ENCODE measurements at places on chromosomes 6 and 20. TPM values are rescaled to one million over a fixed set of nuclear protein-coding genes. Genes with fewer than 3 reads are reported as not detected.

- DNase-seq: peak; percentile 75
Measured at GRCh38 chr20:32830437-32830836, 10.7 kb downstream of the MAPRE1 start.

- no peak for DNase-seq
Measured at GRCh38 chr20:42924215-42924614, 265.5 kb downstream of the PTPRT start.

The OPRM1 gene
- not detected for total RNA-seq

DNA sequence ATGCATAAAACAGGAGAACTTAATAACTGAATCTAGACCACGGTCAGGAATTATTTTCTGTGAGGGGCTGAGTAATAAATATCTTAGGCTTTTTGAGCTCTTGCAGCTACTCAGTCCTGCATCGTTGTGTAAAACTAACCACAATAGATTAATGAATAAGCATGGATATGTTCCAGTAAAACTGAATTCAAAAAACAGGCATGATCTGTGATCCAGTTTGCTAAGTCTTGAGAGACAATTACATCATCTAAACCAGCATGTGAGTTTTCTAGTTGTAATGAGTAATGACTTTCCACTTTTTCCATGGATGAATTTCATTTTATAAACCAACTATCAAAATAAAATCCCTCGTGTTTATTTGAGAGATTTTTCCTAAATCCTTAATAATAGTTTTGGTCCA lies 336.8 kb downstream of the RFPL4B start:
- peak; percentile 87 for DNase-seq

DNA sequence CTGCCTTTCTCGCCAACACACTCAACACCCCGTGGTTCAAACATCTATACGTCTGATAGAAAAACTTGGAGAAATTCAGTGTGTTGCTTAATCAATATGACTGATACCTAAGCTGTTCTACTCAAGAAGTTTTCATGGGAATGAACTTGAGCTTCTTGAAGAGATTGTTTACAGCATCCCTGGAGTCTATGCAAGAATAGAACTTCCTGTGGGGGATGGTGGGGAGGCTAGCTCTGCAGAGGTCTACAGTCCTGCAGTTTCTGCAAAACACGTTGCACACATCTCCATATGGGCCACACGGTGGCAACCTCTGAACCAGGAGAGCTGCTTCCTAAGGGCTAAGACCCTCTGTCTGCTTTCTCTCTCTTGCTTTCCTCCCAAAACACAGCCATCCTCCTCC lies 32.7 kb upstream of the FANCE start:
- DNase-seq: no peak

DNA sequence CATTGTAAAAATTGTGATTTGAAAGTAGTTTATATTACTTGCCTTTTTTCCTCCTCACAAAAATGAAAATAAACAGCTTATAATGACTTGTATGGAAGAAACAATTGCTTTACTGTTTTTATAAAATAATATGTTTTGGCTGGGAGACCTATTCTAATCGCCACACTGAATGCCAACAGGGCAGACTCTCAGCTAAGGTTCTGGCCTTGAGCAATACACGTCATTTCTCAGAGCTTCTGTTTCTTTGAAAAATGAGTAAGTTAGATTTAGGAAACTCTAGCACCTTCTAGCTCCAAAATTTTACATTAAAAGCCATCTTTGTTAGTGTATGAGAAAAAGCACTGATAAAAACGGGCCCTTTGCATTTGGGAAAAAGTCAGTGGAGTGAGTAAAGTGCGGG lies 166.6 kb downstream of the ARID1B start:
- no peak for DNase-seq

- DNase-seq: no peak
Measured at GRCh38 chr6:145345094-145345493, 390.2 kb downstream of the EPM2A start.

The RALGAPB gene
- total RNA-seq: 23.3 TPM

DNA sequence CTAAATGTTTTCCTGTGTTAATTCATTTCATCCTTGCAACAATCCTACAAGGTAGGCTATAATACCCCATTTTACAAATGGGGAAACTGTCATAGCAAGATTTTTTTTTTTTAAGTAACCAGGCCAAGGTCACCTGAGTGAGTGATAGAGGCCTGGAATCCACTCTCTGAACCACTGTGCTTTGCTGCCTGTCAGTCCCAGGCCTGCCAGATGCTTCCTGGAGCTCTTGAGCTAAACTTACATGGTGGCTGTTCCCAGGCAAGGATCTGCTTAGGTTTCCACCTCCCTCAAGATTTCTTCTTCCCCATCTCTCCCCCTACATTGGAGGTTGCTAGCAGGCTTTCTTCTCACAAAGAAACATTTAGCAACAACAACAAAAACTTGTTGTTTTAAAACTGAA lies 32.7 kb upstream of the RNF8 start:
- no peak for DNase-seq

GRCh38 chr6:169707772-169708171 lies 5.8 kb downstream of the C6orf120 start:
- no peak for DNase-seq

- peak; percentile 75 for DNase-seq
Measured at GRCh38 chr6:43378631-43379030, 9.2 kb upstream of the ZNF318 start.

DNA sequence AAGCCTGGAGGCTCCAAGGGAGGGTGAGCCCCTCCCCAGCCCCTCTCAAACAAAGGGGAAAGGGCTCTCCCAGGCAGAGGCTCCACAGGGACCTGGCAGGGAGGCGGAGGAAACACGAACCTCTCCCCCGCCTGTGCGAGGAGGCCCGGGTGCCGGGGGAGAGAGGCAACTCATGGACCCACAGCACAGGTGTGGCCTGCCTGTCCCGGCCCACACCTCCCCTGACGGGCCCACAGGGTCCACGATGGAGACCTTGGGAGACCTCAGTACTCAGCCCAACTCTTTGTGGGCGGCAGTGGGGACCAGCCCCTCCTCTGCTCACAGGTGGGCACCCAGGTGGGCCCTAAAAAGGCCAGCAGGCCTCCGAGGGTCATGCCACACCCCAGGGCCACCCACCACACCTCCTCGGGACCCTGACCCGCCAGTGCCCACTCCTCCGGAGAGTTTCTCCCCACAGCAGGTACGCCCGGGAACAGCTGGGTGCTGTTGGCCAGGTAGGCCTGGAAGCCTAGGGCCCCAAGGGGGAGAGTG lies 12.2 kb downstream of the LAMA5 start:
- DNase-seq: no peak

The ZNF165 gene
- 2.4 TPM for total RNA-seq

DNA sequence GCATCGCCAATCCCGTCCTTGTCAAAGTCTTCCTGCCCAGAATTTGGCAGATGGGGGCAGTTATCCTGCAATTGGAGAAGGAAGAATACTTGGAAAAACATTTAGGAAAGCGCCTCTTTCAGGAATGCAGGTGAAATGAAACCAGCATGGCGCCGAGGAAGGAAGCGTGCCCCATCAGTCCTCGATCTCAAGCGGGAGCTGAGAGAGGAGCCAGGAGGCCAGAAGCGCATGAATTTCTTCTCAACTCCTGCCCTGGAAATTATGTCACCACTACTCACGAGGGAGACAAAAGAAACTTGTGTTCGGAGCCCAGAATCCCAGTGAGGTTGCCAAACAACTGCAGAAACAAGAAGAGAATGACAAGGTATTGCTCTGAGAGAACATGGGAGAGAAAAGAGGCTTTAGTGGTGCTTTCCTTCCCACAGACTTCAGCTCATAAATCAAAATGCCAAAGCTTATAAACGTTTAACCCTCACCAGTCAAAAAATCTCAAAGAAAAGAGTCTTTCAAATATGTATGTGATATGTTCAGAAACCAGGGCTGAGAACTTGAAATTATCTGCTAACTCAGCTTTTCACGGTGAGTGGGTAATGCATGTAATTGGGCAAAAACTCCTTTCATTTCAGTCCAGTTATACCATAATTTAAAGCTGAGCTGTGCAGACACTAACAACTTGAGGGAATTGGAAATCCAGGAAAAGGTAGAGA lies 23.9 kb downstream of the THBS2 start:
- DNase-seq: no peak

The RBM38 gene
- 14.8 TPM for total RNA-seq

The DDX43 gene
- 1.4 TPM for total RNA-seq

The ANKS1A gene
- 11.6 TPM for total RNA-seq

GRCh38 chr20:41900201-41900691 lies 282.1 kb upstream of the CHD6 start:
- no peak for DNase-seq

GRCh38 chr6:11279284-11279689 lies 46.8 kb upstream of the NEDD9 start:
- DNase-seq: no peak

DNA sequence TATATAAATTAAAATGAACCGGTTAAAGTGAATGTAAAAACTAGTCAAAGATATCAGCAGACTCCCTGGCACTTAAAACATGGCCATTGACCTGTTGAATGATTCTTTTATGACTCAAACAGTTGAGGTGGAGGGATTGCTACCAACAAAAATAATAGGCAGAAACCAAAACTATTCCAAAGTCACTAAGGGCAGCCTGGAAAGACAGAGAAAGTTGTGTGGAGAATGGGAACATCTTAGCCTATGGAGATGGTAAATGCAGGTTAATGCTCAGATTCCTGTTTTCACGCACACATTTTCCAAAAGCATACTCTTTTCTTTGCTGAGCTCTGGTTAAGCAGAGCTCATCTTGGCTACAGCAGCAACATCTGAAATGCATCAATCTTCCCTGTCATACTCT lies 553.5 kb downstream of the HACE1 start:
- DNase-seq: no peak

The WFDC10B gene
- not detected for total RNA-seq

- no peak for DNase-seq
Measured at GRCh38 chr6:157151989-157152388, 171.3 kb downstream of the TMEM242 start.

The TTBK1 gene
- total RNA-seq: 0.10 TPM

The UBE3D gene
- total RNA-seq: 6.9 TPM

DNA sequence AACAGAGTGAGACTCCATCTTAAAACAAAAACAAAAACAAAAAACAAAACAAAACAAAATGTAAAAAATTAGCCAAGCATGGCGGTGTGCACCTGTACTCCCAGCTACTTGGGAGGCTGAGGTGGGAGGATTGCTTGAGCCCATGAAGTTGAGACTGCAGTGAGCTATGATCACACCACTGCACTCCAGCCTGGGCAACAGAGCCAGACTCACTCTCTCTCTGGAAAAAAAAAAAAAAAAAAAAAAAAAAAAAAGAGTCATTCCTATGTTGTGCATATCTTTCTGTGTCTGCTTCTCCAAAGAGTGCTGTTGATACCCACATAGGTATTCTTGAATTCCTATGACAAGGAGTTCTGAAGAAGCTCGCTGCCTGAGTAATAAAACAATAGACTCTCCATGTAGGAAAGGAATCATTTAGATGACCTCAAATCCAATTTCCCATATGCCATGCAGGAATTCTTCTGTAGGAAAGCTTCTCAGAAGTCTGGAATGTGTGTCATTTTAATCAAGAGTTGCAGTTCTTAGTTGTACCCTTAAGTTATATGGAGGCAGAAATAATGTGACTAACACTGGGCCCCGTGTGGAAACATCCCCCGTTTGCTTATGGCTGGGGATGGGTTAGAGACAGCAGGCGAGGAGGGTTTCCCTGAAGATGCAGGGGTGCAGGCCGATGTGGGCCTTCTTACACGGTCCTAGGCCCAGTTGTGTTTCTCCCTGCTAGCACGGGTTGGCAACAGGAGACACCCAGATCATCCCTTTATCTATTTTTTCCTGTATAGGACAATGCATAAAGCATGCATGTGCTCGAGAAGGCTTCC lies 79.4 kb downstream of the ZDHHC14 start:
- DNase-seq: peak; percentile 54

DNA sequence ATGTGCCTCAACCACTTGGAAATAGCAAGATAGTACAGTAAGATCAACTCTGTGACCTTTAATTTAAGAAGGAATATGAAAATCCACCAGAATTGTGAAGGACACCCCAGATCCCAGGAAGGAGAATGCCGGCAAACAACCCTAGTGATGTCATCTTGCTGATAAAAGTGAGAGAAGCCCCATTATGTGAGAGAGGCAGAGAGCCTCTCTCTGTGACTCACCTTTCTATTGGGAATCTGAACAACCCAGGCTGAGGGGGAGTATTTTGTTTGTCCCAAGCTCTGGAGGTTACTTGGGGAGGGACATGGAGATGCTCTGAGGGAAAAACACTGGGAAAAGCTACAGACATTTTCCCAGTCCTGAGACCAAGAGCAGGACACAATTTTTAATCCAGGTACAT lies 188.3 kb upstream of the FERMT1 start:
- DNase-seq: no peak

GRCh38 chr6:153208706-153209105 lies 77.6 kb upstream of the RGS17 start:
- DNase-seq: no peak

The CST2 gene
- total RNA-seq: not detected

The ZSWIM1 gene
- 6.9 TPM for total RNA-seq

The ARG1 gene
- total RNA-seq: not detected

The DEFB124 gene
- not detected for total RNA-seq

- DNase-seq: no peak
Measured at GRCh38 chr6:111753573-111753972, 119.7 kb downstream of the FYN start.

The FHL5 gene
- total RNA-seq: not detected

DNA sequence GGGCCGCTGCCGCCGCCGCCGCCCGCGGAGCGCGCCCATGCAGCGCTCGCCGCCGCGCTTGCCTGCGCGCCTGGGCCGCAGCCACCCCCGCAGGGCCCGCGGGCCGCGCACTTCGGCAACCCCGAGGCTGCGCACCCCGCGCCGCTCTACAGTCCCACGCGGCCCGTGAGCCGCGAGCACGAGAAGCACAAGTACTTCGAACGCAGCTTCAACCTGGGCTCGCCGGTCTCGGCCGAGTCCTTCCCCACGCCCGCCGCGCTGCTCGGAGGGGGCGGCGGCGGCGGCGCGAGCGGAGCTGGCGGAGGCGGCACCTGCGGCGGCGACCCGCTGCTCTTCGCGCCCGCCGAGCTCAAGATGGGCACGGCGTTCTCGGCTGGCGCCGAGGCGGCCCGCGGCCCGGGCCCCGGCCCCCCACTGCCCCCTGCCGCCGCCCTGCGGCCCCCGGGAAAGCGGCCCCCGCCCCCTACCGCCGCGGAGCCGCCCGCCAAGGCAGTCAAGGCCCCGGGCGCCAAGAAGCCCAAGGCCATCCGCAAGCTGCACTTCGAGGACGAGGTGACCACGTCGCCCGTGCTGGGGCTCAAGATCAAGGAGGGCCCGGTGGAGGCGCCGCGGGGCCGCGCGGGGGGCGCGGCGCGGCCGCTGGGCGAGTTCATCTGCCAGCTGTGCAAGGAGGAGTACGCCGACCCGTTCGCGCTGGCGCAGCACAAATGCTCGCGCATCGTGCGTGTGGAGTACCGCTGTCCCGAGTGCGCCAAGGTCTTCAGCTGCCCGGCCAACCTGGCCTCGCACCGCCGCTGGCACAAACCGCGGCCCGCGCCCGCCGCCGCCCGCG lies 730 bp downstream of the INSM1 start:
- DNase-seq: no peak

GRCh38 chr20:19212821-19213502 lies 520 bp downstream of the SLC24A3 start:
- DNase-seq: no peak

The SLC22A3 gene
- 11.4 TPM for total RNA-seq

GRCh38 chr6:74103417-74103816 lies 407.4 kb downstream of the CD109 start:
- DNase-seq: no peak

Measured in renal cortical epithelial cell (primary cell).